Suppressor macrophage (primary cell): ENCODE measurements at places on chromosomes 3 and 15.

DNA sequence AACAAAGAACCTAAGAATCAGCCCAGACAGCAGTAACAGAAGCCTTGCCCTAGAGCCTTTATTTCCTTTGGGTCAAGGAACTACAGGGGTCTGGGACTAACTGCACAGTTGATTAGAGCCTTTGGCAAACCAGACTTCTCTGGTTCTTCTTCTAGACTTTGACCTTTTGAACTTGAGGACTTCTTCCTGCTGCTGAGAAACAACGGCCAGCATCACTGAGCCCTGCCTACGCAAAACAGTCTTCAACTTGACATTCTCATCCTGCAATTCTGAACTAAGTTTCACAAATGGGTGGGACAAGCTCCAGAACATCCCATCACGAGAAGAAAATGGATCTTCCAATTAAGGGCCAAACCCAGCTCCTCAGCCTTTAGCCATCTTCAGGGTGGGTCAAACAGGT is 31.4 kb downstream of the CMTM6 start:
- DNase-seq: peak; percentile 63

DNA sequence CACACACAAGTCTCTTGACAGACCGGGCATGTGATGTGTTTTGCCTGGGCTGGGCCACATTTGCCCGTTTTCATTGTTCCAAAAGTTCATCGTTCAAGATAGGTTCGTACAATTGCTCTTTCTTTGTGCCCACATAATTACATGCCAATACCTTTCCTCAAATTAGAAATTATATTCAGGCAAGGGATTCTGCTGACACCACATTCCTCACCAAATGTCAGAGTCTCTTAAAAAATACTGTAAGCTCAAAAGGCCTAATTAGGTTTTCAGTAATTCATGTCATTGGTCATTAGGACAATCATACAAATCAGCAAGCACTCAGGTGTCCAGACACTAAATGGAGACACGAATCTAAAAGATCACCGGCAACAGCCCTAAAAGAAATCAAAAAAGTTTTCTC is 215.3 kb downstream of the ALCAM start:
- no peak for DNase-seq

- no peak for DNase-seq
These were observed 19.6 kb upstream of the C15orf61 start for GRCh38 chr15:67501177-67501835.

GRCh38 chr15:50077651-50078050 is 41.4 kb downstream of the ATP8B4 start:
- no peak for DNase-seq

DNA sequence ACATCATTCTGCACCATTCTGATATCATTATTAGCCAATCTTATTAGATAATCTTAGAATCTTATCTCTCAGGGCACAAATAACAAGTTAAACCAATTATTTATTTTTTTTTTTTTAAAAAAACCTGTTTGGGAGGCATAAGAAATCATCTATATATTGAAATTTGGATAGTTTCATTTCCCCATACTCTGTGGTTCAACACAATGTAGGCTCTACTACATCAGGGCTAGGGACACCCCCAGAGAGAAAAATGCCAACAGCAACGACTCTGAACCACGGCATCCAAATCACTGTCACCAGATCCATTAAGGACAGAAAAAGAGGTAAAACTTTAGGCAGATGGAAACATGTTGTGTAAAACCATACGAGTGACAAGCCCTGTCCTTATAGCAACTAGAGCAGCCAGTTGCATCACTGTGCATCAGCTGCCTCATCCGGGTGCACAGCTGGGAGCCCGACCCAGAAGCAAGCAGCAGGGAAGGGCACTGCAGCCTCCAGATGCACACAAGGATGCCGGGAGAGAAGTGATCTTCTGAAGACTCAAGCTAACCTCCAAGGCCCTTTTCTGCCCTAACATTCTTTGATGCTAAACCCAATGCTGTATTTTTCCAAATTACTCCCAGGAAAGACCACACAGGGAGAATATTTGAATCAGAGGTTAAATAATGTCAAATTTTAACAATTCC is 381.1 kb downstream of the CTNNB1 start:
- DNase-seq: no peak

- DNase-seq: peak; percentile 68
These were observed 538 bp downstream of the ATOSA start for GRCh38 chr15:52678468-52679231.

- DNase-seq: peak; percentile 27
These were observed 24.1 kb downstream of the POPDC2 start for GRCh38 chr3:119636249-119636648.

DNA sequence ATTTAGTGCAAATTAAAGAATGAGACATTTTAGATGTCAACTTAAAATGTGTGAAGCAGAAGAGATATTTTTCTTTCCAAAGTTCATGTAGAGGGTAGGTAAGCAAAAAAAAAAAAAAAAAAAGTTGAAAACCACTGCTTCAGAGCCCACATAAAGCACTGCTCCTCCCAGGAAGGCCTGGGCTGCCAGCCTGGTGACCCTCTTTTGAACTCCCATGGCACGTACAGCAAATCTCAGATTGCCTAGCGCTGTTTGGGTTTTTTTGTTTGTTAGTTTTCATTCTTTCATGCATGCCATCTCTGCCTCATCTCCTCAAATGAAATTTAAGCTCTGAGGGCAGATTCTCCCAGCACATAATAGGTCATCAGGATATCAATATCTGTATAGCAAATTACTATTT is 120.1 kb downstream of the SRGAP3 start:
- DNase-seq: no peak

DNA sequence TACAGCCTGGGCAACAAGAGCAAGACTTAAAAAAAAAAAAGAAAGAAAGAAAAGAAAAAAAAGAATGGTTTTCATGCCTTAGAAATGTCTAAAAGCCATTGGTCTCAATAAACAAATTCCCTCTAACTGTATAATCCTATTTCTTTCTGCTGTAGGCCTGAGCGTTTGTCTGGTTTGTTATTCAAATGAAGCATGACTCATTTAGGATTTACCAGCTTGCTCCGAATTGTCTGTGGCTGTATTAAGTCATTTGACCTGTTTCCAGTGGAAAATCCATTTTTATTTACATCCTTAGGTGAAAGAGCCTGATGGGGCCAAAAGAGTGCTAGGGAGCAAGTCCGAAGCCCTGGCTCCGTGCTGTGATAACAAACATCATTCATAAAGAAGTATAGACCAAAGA is 73.8 kb downstream of the BDH1 start:
- DNase-seq: no peak

DNA sequence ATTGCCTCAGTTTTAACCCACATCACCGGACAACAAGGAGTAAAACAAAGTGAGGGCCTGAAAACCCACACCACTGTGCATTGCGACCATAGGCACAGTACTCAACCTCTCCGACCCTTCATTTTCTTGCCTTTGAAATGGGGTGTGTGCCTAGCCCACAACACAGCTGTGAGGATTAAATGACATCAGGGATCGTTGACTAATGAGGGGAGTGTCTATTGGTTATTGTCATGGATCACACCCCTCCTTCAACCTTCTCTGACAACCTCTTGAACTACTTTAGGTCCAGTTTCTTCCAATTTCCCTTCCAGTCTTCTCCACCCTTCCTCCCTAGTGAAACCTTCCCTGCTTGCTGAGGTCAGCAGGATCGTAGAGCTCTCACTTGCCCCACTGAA is 89.5 kb downstream of the HES1 start:
- no peak for DNase-seq

DNA sequence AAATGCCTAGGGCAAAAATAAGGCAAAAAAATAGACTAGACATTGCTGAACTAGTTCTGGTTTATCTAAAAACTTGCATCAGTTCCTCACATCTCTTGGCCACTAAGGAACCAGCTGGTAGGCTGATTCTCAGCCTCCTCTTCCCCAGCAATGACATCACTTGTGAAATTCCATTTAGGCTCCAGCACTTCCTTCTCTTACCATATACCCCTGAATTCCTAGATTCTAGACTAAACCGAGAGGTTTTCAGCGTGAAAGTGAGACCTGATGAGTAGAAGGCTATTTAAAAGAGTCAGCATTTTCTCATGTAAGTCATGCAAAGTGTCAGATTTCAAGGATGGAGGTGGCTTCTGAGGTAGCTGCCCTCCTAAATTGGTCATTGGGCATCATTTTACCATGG is 247.1 kb upstream of the CDIN1 start:
- no peak for DNase-seq

DNA sequence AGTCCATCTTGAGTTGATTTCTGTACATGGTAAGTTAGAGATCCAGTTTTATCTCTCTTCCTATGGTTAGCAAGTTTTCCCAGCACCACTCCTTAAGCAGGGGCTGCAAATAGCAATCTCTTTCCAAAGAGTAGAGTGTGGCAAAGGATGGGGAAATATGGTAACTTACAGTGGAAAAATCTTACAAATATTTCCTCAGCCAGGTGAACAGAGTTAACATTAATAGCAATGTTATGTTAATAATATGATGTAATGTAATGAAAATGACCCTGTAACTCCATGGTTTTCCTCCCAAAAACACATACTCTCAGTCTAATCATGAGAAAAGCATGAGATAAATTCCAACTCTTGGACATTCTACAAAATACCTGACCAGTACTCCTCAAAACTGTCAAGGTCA is 30.4 kb downstream of the FSIP1 start:
- no peak for DNase-seq

GRCh38 chr3:120081719-120082118 is 12.5 kb downstream of the GSK3B start:
- DNase-seq: no peak

DNA sequence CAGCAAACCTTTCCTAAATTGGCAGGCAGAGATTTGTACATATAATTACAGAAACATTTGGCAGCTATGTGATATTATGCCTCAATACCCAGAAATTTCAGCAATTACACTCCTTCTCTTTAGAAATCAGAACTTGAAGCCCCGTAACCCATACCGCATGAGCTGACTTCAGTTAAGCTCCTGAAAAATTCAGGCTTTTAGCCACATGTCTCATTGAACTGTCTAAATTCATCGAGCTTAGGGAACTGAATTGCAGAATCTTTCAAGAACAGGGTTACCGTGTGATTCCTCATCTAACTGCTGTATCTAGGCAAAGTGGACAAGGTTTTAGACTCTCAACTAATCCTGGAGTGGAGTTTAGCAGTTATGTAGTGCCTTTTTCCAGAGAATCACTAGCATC is 333.0 kb downstream of the EPHA3 start:
- no peak for DNase-seq

DNA sequence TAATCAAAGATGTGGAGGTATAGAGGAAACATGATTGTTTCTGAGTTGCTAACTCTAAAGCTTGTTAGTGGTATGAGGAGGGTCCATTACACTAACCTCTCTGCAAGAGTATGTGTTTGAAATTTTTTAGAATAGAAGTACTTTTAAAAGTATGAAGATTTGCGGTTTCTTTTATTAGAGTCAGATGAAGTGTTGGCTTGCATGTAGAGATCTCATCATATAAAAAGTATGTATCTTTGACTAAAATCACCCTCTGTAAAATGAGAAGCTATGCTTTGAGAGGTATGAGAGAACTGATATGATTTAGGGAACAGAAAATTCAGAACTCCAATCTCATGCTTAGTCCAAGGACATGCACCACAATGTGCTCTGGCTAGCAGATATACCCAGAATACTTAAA is 140.4 kb upstream of the MBNL1 start:
- DNase-seq: no peak

- no peak for DNase-seq
These were observed 28.4 kb upstream of the ST3GAL6 start for GRCh38 chr3:98734735-98735134.

GRCh38 chr15:74011610-74012009 is 17.1 kb downstream of the PML start:
- DNase-seq: peak; percentile 33

GRCh38 chr15:96046620-96047240 is 283.8 kb upstream of the NR2F2 start:
- DNase-seq: no peak

DNA sequence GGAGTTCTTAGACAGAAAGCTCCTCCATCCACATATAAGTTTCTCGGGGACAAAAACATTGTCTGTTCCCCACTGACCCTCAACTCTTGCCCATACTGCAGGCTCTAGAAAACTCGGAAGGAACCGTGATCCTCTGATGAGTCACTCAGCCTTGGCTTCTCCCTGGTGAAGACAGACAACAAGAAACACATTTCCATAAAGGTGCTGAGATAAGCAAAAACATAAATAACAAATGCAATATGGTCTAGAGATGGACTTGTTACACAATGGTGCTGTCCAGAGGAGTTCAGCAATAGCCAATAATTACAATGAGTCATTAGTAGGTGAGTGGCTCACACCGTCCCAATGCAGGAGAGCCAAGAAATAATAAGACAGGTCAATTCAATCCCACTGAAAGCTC is 43.7 kb downstream of the MAGI1 start:
- no peak for DNase-seq
